Stimulated activated CD8-positive, alpha-beta memory T cell treated with anti-CD3 and anti-CD28 coated beads, Interleukin-15, amount 100 ng/mL, for 4 hours (primary cell): ENCODE measurements at places on chromosomes 5 and 9.

DNA sequence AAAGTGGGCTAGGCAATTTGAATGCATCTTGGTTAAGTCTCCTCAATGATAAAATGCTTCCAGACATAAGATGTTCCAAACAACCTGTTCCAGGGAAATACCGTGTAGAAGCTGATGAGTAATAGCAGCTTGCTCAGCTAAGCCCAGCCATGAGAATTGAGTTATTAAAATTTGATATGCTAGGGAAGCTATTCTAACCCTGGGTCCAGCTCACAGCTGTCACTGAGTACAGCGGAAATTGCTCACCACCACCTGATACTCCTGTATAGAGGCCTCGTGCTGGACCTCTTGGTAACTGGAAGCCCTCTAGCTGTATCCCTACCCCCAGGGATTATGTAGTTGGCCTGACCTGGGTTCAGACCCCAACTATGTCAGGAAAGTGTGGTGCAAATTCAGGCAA, 521.3 kb upstream of the TRPC7 start:
- DNase-seq: no peak

DNA sequence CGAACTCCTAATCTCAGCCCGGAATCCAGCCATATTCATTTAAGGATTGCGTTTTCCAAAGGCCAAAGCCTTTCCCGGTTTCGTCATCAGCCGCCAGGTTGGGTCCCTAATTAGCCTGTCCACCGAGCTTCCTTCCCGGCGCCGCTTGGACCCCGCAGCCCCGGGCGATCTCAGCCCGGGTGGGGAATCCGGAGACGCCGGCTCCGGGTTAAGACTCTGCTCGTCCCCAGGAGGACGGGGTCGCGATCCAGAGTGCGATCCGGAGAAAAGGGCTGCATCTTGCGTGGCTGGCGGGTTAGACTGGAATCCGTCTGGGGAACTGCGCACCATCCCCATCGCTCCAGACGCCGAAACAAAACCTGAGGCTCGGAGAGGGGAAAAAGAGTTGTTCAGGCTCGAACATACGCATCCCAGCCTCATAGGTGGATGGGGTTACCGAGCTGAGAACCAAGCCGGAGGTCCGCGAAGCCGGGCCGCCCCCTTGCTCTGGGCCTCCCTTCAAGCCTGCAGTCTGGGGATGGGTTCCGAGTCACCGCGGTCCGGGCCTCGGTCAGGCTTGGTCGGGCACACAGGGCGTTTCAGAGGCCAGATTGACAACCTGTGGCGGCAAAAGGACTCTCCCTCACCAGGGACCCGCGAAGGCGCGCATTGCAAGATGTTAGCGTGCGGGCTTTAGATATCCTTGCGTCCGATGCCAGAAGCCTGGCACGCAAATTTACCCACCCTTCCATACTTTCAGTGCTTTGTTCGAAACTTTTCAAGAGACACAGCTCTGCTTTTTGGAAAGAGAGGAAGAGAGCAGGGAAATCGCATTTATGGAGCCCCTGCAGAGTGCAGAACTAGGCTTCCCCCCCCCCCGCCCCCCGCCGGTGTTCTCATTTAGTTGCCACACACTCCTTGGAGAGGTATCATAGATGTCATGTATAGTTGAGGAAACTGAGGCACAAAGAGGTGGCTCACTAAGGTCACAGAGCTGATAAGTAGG, 7.9 kb downstream of the MSX2 start:
- DNase-seq: no peak

- DNase-seq: no peak
Observed at GRCh38 chr9:10144355-10144754, 468.4 kb downstream of the PTPRD start.

GRCh38 chr5:173456181-173456580, 128.0 kb upstream of the STC2 start:
- DNase-seq: no peak

DNA sequence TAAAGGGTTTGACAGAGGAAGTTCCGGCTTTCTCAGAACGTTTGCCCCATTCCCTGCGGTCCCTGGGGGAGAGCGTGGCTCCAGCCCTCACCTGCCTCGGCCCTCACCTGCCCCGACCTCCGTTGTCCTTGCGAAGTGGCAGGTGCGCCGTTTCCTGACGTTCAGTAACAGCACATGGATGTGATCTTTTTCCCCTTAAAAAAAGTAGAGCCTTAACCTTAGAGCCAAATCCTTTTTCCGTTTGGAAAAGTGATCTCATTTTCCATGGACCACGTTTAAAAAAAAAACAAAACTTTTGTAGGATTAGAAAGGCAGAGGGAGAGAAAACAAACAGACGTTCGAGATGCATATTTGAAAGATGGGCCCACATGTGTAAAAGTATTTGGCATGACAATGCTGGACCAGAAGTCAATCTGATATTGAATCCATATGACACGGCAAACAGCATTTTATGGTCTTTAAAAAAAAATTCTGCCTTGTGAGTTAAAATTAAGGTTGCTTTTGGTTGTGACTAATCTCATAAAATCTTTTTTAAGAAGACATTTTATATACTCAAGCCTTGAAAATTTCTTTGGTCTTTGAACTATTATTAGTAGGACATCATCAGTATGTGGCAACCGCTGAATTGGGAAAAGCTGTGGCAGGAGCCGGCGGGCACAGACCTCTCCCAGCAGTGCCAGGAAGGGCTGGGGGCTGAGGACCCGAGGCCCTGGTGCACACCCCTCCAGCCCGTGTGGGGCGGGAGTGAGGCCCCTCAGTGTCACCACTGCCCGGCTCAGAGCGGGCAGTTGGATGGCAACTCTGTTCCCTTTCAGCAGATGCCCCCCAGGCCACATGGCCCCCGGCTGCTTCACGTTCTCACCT, 42.5 kb upstream of the EXOC3 start:
- no peak for DNase-seq

DNA sequence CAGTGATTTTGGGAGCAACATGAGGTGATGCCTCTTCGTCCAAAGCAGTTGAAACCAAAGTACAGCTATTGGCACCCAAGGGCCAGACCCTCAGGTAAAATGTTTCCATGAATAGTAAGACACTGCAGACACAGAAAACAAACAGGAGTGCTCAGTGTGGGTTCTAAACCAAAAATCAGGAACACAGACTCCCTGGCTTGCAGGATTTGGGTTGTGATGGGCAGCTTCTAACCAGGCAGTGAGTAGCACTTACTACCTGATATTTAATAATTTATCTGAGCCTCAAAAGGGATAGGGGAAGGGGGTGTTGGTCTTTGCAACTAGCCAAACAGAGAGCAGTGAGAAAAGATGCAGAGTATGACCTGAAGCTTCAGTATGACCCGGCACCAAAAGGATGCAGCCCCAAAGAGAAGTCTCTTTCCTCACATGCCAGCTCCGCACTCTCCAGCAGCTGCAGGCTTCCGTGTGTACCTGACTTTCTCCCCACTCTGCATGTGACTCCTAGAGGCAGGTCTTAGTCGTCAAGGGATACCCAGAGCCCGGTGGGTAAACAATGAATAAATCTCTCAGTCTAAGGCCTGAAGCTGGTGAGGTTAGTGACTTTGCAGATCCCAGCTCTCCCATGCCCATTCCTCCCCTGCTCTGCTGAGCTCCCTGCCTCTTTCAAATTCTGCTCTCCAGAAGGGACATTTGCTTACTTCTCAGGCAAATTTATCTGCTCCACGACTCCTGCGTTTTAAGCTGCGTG, 105.4 kb upstream of the SPOCK1 start:
- no peak for DNase-seq

- DNase-seq: no peak
Observed at GRCh38 chr5:93577854-93578812, 2.9 kb downstream of the NR2F1-AS1 start.

- DNase-seq: no peak
Observed at GRCh38 chr5:175894793-175895192, 23.4 kb downstream of the CPLX2 start.

- DNase-seq: no peak
Observed at GRCh38 chr5:111280282-111280951, 56.2 kb downstream of the CAMK4 start.

- DNase-seq: no peak
Observed at GRCh38 chr9:93681269-93682154, 105.1 kb downstream of the PHF2 start.

GRCh38 chr9:97280755-97281330, 26.6 kb upstream of the CCDC180 start:
- no peak for DNase-seq

DNA sequence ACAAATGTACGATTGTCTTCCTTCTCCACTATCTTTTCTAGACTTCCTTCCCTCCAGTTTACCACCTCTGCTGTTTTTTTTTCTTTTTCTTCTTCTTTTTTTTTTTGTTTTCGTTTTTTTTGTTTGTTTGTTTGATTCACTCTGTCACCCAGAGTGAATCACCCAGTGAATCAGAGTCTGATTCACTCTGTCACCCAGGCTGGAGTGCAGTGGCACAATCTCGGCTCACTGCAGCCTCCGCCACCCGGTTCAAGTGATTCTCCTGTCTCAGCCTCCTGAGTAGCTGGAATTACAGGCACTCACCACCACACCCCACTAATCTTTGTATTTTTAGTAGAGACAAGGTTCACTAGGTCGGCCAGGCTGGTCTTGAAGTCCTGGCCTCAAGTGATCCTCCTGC, 375.7 kb downstream of the NTRK2 start:
- DNase-seq: no peak

DNA sequence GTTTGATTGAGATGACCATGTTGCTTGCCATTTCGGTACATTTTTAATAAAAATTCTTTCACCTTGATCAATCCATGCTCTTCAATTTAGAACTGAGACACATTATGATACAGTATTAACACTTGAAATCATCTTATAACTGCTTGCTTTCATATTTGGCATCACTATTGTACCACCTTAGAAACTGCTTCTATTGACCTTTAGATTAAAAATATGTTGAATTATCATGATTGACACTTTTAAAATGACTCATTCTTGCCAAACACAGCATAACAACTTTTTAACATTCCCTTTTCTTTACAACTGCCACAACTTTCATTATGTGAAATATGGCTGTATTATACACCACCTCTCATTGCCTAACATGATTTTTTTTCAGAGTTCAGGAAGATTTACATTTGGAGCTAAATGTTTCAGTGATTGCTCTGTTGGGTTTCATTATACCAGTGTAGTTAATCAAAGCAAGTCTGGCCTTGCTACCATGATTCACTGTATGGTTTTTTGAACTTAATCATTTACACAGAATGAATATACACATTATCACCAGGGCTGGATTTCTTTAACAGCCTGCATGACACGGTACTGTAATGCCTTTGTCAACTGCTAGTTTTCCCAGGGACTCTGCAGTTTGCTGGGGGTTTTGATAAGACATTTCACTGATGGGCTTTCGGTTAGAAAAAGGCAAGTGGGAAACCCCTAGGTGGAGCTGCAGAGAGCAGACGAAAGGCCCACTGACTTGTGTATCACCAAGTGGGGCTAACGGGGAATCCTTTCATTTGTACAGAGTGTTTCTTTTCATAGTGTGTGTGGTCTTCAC, 93.6 kb upstream of the TLE4 start:
- DNase-seq: no peak

DNA sequence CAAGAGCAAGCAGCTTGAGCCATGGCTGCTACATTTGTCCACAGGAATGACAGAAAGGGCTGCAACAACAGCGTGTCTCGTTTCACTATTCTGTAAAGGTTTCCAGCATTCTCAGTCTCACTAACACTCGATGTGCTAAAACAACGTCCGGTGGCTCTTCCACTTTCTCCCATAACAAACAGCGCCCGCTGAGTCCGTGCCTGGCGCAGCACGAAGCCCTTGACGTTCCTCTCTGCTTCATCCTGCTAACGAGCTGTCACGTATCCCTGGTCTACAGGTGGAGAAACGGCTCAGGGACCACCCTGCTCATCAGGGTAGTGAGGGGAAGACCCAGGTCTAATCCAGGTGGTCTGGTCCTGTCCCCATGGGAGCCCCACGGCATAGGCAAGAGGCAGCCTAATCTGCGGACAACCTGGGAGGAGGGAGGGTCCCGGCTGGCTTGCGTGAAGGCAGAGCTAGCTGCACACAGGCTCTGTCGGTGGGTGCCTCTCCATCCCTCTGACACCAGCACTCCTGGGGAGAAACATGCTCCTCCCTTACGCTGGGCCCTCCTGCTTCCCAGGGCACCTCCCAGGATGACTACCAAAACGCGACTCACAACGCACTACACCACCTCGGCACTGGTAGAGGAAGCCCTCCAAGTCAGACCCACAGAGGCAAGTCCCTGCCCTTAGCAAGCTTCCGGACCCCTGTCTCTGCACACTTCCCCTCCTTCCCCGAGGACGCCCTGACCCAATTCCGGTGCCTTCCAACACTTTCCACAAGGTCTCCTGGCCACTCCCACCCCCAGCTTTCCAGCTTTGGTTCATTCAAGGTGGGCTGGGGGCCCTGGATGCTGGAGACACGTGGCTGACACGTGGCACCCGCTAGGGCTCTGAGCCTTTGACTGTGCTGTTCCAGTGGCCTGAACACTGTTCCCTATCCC, 43.3 kb downstream of the VAV2 start:
- DNase-seq: no peak

DNA sequence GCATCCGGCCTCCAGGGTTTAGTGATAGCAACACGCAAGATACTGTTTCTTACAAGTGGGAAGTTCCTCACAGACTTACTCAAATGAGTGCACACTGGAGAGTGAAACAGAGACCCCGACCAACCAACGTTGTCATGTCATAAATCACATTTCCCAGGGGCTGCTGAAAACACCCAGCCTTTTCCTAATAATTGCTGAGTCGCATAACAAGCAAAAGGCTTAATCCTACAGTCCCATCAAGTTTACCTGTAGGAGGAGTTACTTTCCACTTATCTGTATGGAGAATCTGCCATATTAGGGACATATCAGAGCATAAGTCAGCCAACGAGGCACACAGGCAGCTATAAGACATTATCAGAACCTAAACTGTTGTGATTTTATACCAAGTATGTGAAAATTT, 156.4 kb upstream of the LHFPL2 start:
- no peak for DNase-seq

- DNase-seq: no peak
Observed at GRCh38 chr9:27712806-27713205, 139.5 kb upstream of the C9orf72 start.

DNA sequence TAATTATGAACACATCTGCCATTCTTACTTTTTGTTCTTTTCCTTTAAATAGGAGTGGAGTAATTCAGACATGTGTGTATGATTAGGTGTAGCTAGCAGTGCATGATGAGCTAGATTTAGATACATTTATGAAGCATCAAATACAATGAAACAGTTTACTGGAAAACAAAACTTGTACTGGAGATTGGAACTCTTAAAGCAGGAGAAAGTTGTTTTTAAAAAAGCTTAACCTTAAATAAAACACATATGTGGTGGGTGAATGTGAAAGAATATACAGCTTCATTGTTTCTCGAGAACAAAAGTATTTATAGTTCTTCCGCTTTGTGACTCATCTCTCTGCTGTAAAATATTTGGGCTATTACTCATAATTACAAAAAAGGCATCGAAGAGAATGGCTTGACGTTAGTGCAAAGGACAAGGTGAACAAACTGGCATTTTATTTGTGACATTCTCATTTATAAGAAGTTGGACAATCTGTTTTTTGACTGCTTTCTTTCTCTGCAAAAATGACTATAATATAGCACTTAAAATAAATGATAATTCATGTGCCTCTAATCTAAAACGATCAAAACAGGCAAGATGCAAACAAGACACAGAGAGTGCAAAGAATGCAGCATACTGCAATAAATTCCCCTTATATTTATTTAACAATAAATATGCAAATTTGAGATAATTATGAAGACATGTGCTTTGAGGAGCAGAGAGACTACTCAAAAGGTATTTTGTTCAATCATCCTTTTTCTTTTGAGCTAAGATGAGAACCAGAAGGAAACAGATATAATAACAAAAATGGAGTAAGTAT, 478.8 kb downstream of the CETN3 start:
- no peak for DNase-seq
